Osteoblast (primary cell): ENCODE measurements at places on chromosomes 1 and 21. TPM values are rescaled to one million over a fixed set of nuclear protein-coding genes. Genes with fewer than 3 reads are reported as not detected.

- DNase-seq: no peak
Measured at GRCh38 chr21:25850126-25850842, 115.5 kb downstream of the GABPA start.

GRCh38 chr21:42785666-42786427, 93.5 kb downstream of the WDR4 start:
- DNase-seq: peak; percentile 76

- DNase-seq: no peak
Measured at GRCh38 chr1:175919001-175919400, 175.6 kb upstream of the TNR start.

GRCh38 chr21:14630556-14631069, 84.5 kb upstream of the SAMSN1 start:
- peak; percentile 4 for DNase-seq

DNA sequence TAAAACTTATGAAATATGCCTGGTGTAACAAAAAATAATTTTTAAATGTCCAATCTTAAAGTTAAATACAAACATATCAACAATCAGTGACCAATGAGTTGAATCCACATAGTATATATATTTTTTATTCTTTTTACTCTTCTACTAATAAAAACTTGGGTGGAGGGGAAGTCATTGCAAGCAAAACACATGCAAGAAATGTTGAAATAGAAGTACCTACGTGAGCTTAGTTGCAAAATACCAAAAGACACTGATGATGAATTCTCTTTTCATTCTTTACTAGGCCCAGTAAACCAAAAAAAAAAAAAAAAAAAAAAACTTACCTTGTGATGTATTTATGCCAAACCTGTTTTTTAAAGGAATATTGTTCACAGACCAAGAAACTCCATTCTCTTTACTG, 26.4 kb upstream of the PLA2G4A start:
- DNase-seq: no peak

DNA sequence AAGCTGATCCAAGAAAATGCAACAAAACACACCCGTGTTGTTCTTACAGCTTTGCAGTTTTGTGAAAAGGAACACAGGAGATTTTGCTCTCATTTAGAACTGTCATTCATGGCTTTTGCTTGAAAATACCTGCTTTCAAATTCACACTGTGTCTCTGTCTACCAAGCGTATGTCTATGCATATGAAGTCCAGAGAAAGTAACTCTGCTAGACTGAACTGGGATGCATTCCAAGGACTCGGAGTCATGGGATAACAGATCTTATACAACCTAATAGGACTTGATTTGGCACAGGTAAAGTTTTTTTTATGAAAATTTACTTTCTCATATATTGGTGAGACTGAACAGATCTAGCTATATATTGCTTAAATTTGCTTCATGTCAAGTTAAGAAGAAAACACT, 102.4 kb downstream of the PTGER3 start:
- DNase-seq: no peak

TNNI3K gene
- 0.59 and 0.72 TPM in 2 replicates for total RNA-seq

DNA sequence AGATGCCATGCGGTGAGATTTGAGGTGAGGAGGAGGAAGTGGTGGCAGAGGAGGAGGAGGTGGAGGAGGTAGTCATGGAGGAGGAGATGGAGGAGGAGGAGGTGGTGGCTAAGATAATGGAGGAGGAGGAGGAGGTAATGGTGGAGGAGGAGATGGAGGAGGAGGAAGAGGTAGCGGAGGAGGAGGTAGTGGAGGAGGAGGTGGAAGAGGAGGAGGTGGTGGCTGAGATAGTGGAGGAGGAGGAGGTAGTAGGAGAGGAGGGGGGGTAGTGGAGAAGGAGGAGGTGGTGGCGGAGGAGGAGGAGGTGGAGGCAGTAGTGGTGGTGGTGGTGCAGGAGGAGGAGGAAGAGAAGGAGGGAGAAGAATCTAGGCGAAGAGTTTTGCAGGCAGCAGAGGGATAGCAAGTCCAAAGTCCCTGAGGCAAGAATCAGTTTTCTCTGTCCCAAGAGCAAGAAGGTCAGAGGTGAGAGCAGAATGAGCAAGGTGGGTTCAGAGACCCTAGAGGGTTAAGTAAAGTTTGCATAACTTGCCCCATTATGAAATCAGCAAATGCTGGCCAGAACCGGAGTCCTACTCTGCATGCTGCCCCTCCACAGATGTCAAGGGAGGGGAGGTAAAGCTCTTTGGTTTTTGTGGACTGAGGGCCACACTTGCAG, 38.9 kb upstream of the GNPAT start:
- DNase-seq: no peak

PADI1 gene
- total RNA-seq: under 0.01 TPM in 2 replicates

KCNJ15 gene
- 10.0 and 10.1 TPM in 2 replicates for total RNA-seq

- DNase-seq: no peak
Measured at GRCh38 chr1:58769809-58770320, 14.0 kb downstream of the JUN start.

GRCh38 chr1:179930867-179931266, 23.7 kb upstream of the CEP350 start:
- DNase-seq: no peak

- DNase-seq: no peak
Measured at GRCh38 chr21:42525029-42525581, 11.5 kb downstream of the SLC37A1 start.

DNA sequence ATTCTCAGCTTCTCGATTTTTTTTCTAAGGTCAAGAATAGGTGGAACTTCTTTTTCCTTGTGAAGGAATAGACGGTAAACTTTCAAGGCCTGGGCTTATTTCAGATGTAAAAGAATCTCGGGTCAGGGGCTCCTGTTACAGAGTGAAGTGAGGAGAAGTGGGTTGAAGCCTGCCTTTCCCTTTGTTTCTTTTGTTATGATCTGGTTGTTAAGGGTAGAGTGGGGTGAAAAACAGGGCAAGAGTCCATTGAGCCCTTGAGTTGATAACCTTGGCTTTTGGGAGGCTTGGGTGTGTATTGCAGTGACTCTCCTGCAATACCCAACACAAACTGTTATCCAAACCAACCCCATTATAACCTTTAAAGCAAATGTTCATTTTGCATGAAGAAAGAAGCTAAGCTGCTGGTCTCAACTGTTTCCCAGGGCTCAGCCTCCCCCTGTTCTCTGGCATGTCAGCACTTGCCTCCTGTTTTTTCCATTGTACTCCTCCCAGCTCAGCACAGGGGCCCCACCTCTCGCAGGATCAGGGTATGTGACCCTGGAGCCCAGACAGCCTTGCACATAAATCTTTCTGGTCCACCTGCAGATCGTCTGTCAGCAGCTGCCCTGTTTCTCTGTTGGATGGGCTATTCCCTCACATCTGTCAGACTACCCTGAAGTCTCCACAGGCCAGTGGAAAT, 102.4 kb downstream of the CACHD1 start:
- no peak for DNase-seq

GRCh38 chr1:76191561-76191960, 117.0 kb downstream of the ST6GALNAC3 start:
- DNase-seq: no peak

CFAP74 gene
- total RNA-seq: not detected in 2 replicates

BGLAP gene
- total RNA-seq: 1.5 and 2.2 TPM in 2 replicates

SLC30A7 gene
- 69.8 and 86.3 TPM in 2 replicates for total RNA-seq

- DNase-seq: peak; percentile 98
Measured at GRCh38 chr1:39098546-39099250, 72.5 kb downstream of the NDUFS5 start.

DNA sequence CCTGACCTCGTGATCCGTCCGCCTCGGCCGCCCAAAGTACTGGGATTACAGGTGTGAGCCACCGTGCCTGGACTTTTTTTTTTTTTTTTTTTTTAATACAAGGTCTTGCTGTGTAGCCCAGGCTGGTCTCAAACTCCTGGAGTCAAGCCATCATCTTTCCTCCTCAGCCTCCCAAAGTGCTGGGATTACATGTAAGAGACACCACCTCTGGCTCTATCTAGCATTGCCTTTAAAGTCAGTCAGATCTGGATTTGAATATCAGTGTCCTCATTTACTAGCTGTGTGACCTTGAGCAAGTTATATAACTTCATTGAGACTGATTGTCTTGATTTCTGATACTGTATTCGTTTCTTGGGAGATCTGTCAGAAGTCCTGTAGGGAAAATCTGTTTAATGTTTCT, 6.6 kb downstream of the MAP3K21 start:
- DNase-seq: no peak

GRCh38 chr1:1540090-1540817, at the start of gene TMEM240:
TMEM240 (minus strand) TSS chr1:1540624; CDS start chr1:1540346, 278 bp downstream.
- DNase-seq: peak; percentile 100

ZNF648 gene
- total RNA-seq: not detected in 2 replicates

GRCh38 chr1:23664837-23665795, 26.5 kb upstream of the RPL11 start:
- DNase-seq: peak; percentile 76

GRCh38 chr1:38766125-38766524, 93.4 kb downstream of the RRAGC start:
- DNase-seq: no peak

ZNF672 gene
- 15.2 and 15.3 TPM in 2 replicates for total RNA-seq

DSCAM gene
- total RNA-seq: not detected in 2 replicates

DNA sequence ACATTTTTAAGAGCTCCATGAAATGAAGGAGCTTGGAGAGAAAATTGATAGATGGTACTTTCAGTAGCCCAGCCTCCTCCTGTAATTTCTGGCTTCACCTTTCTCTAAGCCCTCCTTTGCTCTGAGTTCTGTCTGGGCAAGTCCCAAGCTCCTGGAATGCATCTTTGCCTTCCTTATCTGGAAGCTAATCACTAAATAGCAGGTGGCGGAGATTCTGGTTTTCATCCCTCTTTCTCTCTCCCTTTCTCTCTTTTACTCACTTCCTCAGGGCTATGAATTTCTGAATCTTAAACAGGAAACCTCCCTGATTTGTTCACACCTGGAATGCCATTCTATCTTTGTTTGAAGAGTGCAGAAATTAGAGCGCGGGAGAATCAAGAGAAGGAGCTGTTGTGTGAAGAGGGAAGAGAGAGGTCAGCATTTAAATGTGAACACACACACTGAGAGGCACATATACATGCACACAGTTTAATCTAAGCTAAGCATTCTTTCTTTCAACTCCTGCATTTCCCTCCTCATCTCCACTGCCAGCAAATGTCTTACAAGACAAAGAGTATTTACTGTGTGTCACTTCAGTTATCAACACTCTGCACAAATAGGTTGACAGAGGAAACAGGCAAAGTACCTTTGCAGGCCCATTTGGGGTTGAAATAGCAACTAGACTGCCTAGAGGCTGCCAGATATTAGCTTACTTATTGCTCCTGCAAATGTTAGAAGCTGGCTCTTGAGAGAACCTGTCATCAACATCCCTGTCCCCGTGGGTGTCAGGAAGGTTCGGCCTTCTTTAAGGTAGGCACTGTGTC, 199.4 kb upstream of the CAMK1G start:
- no peak for DNase-seq

GRCh38 chr1:53592521-53592982, 133.4 kb downstream of the DMRTB1 start:
- DNase-seq: no peak

EDARADD gene
- total RNA-seq: 1.4 and 2.7 TPM in 2 replicates

INKA2 gene
- 3.5 and 3.6 TPM in 2 replicates for total RNA-seq

DNA sequence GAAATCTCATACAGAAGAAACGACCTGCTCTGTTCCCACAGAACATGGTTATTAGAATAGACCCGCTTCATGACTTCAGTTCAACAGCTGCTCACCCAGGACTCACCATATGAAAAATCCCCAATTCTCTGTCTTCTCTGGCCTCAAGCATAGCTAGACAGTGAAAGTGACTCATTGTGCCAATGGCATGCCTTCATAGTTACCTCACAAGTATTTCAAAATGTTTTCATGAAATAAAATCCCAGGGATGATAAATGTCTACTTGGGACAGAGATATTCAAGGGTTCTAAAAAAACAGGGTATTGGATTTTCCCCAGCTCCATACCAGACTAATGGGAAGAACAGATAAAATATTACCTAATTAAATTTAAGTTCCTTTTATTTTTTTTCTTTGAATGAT, 82.3 kb downstream of the NOTCH2 start:
- peak; percentile 54 for DNase-seq

DNA sequence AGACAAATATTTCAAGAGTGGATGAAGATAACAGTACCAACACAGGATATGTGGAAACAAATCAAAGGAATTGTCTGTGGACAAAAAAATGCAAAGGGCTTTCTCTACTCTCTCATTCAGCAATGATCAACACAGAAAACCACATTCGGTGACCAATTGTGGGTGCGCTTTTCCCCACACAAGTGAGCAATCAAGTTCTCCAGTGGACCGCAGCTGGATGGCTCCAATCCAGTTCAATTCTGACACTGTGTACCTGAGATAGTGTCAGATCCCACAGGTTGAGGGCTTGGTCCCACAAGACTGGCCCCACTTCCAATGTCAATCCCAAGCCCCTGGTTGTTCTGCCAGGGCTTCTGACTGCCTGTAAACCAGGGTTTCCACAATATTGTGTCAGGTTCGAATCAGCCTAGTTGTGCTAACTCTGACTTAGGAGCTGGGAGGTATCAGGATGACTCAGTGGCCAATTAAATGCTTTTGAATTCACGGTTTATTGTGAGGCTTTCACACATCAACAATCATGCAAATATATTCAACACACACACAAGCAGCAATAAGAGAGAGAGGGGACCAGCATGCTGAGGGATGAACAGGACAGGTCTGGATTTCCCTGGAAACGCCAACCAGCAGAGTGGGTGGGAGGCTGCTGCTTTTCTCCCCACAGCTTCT, 87.0 kb upstream of the BTG3 start:
- no peak for DNase-seq

DNA sequence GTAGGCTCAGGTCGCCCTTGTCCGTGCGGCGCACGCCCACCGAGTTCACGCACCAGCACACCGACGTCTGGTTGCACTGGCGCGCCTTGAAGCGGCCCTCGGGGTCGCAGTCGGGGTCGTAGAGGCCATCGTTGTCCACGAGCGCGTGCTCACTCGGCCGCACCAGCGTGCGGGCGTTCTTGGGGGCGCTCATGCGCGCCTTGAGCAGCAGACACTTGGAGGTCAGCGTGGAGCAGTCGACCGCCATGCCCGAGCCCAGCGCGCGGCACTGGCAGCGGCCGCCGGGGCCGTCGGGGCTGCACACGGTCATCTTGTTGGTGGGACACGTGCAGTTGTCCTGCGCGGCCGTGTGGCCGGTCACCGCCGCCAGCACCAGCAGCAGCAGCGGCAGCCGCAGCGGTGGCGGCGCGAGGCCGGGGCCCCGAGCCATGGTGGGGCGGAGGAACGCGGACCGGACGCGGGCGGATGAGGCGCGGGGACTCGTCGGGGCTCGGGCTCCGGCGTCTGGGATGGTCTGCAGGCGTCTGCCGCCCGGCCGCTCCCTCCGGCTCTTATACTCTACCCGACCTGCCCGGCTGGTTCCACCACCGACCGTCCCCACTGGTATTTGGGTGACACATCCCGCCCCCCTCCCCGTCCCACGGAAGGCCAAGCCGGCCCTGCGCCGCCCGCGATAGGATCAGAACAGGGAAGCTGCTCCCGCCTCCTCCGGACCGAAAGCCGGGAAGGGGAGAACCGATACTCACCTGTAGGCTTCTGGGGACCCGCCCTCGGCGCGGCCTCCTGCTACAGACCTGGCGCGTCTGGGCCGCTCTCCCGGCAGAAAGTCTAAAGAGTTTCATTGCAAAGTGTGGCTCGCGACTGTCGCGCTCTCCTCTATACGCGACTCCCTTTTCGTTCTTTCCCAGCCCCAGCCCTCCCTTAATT, at the start of gene TACSTD2:
Gene TACSTD2, minus strand, starts transcription at position 526 of the 927 bp plus-strand sequence. Its CDS starts 96 bp downstream, at position 430.
- DNase-seq: peak; percentile 82

IFNLR1 gene
- under 0.01 TPM in 1 of 2 replicates, not detected in the other for total RNA-seq

OBSCN gene
- 2.9 and 3.2 TPM in 2 replicates for total RNA-seq
